ENCODE measurements at places on chromosomes 12 and 14.

DNA sequence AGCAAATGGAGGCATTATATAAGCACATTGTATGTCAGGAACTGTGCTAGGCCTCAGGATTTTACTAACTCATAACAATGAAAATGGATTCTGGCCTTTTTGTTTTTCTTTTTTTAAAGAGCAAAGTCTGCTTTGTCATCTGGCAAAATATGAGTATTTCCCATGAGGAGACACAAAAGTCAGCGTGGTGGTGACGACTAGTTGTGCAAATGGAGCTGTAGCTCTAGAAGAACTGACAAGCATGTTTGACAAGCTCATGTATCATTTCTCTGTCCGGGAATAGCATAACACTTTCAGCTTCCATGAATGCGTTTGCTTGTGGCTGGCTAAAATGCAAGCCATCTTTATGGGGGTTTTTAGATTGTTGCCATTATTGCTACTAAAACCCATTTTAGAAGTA is 127.8 kb downstream of the HELB start:
- no peak for DNase-seq

DNA sequence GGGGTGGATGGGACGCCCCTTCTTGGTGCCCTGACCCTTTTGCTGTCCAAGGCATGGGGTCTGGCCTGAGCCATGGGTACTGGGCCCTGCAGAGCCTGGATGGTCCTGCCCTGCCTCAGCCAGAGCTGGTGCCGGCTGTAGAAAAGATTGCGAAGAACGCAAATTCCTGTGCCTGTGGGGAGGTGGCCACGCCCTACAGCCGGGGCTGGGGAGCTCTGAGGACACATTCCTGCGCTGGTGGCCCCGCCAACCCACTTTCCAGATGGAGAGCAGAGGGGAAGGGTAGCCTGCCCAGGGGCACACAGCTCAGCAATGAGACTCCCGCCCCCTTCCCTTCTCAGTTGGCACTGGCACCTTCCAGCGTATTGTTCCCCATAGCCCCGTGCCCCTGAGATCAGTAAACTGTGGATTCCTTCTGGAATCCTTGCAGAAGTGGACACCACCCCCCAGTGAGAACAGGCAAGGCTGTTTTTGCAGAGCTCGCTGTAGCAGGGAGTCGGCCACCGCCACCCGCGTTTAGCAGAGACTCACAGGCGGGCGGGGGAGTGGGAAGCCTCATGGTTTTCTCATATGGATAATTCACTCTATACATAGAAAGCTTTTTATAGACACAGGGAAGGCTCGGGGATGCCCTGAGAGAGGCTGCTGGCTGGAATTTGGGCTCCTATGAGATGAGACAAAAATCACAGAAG is 8.6 kb downstream of the INF2 start:
- no peak for DNase-seq

- no peak for DNase-seq
Observed at GRCh38 chr12:116497051-116497591, 62.1 kb upstream of the MAP1LC3B2 start.

GRCh38 chr14:95597784-95598211 is 62.9 kb downstream of the GLRX5 start:
- DNase-seq = no peak

- no peak for DNase-seq
Observed at GRCh38 chr12:102745971-102746600, 171.0 kb downstream of the PAH start.

DNA sequence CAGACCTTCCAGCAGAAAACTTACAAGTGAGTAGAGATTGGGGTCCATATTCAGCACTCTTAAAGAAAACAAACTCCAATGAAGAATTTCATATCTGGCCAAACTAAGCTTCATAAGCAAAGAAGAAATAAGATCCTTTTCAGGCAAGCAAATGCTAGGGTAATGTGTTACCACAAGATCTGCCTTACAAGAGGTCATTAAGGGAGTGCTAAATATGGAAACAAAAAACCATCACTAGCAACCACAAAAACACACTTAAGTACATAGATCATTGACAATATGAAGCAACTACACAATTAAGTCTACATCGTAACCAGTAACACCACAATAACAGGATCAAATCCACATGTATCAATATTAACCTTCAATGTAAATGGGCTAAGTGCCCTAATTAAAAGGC is 47.1 kb upstream of the CLEC14A start:
- DNase-seq = no peak

DNA sequence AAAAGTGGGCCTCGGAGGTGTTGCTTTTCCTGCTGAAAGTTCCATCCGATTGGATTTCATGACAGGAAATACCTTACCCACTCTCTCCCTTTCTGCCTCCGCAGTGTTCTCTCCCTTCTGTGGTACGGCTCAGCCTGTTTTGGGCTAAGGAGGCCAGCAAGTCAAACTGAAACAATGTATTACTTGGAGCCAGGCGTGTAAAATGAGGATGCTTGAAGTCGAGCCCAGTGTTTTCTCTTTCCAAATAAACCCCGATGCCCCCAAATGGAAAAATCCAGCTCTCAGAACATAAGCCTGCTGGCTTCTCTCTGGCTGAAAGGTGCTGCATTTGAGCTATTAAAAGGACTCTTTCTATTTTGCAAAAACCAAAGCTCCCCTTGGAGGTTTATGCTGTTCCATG is 124.7 kb downstream of the ZNF664 start:
- no peak for DNase-seq

- DNase-seq = no peak
Observed at GRCh38 chr14:56885825-56886224, 75.5 kb upstream of the OTX2 start.

DNA sequence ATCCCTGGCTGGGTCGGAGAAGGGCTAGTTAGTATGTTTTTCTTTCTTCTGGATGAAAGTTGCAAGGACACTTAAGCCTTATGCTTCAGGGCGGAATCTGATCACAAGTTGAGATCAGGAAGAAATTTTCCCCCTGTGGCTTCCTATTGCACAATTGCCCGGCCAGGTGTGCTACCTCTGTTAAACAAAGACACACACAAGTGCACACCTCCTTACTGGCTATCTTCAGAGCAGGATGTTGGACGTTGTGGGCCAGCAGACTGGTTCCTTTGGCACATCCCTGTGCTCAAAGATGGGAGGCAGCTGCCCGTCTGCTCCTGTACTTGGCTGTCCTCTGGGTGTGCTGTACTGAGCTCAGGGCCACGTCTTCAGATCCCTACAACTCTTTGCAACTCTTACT is 19.1 kb downstream of the ETV6 start:
- no peak for DNase-seq

GRCh38 chr12:96445691-96446583 is 43.4 kb upstream of the CFAP54 start:
- peak; percentile 71 for DNase-seq

DNA sequence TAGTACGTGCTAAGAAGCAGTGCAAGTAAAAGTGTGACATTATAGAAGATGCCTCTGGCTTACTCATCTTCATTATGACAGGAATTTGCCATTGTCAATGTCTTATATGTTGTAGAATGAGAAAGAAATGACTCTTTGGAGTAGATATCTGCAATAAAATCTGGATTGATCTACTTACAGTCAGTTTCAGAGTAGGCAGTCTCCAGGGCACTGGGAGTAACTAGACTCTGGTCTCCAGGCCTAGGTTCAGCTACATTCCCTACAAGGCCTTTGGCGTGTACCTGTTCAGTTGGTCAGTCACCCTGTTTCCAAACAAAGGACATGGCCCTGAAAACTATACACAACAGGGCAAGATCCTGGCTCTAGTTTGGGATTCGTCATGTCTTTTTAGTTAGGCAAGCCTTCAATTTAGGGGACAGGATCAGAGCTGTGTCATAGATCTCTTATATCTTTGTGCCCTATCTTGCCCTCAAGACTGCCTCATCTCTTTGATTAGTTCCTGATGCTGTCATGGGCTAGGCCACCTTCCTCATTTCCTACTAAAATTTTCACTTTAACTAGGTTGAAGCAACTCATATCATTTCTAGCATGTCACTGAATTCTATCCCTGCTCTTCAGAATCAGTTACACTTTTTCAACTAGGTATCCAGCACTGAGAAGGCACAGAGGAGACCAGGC is 410.0 kb downstream of the RAD51B start:
- DNase-seq = no peak

- DNase-seq = no peak
Observed at GRCh38 chr12:24768415-24768814, 180.5 kb downstream of the BCAT1 start.

- no peak for DNase-seq
Observed at GRCh38 chr12:42237853-42238239, 202 bp downstream of the YAF2 start.

GRCh38 chr14:23324993-23325392 is 3.7 kb downstream of the PABPN1 start:
- no peak for DNase-seq
